NCI-H1105 (cell line): ENCODE measurements at places on chromosomes 6 and 20.

- DNase-seq: no peak
Measured at GRCh38 chr20:48281501-48281900, 496.2 kb upstream of the SULF2 start.

DNA sequence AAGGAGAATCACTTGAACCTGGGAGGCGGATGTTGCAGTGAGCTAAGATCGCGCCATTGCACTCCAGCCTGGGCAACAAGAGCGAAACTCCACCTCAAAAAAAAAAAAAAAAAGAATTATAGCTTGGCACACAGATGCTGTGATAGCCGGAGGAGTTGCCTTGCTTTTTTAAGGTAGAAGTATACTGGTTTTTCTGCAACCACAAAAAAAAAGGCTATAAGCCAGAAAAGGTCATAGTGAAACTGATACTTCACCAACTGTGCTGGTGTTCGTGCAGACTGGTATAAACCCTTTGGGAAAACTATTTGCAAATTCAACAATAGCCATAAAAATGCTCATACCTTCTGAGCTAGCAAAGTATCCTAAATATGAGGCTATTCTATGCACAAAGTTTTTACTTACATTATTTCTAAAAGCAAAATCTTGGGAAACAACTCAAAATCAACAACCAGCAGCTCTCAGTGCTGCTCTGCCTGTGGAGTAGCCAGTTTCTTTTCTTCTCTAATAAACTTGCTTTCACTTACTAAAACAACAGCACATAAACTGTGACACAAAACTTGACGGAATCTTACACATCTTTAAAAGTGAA, 44.0 kb downstream of the B4GALT5 start:
- DNase-seq: no peak

- no peak for DNase-seq
Measured at GRCh38 chr6:3046295-3046694, 22.0 kb upstream of the RIPK1 start.

GRCh38 chr20:22180244-22180643, 404.1 kb downstream of the FOXA2 start:
- no peak for DNase-seq

- DNase-seq: no peak
Measured at GRCh38 chr6:157830354-157831017, 7.4 kb downstream of the SNX9 start.

GRCh38 chr20:42255821-42256220, 637.6 kb upstream of the CHD6 start:
- peak; percentile 8 for DNase-seq

DNA sequence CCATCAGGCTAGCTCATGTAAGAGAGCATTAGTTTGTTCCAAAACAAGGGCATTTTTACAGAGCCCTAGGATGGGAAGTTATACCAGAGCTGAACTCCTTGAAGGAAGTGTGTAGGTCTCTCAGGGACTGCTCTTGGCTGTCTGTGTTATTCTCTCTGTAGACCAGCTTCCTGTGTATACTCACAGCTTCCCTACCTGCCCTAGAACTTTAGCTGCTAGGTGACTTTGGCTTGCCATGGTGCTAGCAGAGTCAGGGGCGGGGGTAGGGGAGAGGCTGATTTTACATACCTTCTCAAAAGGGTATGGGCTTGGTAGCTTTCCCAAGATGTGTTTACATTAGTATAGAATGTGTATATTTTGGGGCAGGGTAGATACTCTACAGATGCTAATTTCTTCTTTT, 17.4 kb downstream of the MAPRE1 start:
- no peak for DNase-seq

- no peak for DNase-seq
Measured at GRCh38 chr6:21064756-21065340, 528.7 kb upstream of the SOX4 start.

DNA sequence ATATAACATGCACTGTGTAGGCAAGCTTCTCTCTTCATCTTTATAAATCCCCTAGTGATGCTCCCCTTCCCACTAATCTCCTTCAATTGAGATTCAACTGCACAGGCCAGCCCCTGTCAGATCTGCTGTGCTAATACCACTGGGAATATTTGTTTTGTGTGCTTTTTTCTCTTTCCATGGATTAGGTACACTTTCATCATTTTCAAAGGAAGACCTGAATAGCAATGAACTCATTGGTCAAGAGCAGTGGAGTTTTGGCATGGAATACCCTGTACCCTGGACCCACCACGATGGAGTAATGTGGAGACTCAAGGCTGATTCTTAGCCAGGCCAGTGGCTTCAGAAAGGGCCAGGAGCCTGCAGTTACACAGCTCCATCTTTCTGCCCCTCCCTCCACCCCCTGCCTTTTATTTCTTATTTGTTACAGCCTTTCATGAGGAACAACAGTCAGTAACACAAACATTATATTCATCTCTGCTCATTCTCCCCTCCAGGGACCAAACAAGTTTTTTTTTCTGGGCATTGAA, 75.4 kb upstream of the KCNG1 start:
- no peak for DNase-seq

GRCh38 chr20:60224914-60225313, 266.7 kb downstream of the CDH26 start:
- peak; percentile 40 for DNase-seq

DNA sequence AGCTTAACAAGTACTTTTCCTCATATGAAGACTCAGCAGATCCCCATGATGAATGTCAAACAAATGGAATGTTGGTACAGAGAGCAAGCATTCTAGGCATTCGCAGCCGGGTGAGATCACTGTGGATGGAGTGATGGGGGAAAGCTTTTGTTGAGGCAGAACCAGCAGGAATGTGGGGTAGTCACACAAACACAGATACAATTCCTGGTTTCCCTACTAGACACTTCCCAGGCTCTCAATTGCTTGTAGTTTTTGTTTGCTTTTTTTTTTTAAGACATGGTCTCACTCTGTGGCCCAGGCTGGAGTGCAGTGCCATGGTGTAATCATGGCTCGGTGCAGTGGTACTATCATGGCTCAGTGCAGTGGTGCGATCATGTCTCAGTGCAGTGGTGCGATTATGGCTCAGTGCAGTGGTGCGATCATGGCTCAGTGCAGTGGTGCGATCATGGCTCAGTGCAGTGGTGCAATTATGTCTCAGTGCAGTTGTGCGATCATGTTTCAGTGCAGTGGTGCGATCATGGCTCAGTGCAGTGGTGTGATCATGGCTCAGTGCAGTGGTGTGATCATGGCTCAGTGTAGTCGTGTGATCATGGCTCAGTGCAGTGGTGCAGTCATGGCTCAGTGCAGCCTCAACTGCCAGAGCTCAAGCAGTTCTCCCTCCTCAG, 15.4 kb upstream of the IER3 start:
- no peak for DNase-seq

DNA sequence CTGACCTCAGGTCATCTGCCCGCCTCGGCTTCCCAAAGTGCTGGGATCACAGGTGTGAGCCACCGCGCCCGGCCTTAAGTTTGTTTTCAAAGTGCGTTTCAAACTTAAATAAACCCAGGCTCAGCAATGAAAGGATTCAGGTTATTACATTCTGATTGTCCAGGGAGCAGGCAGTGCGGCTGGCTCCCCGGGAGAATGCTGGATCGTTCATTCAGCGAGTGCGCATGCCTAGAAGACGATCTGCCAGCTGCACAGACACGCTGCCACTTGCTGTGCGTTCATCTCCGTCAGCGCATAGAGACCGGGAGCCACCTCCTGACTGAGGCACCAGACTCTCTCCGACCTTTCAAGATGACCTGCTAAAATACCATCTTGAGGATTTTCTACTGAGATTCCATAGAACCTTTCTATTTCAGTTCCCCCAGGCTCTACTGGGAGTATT, 163.9 kb upstream of the ZNF217 start:
- DNase-seq: no peak

GRCh38 chr6:20365456-20365855, 36.2 kb upstream of the E2F3 start:
- DNase-seq: no peak

- DNase-seq: no peak
Measured at GRCh38 chr20:19648024-19648423, 110.0 kb upstream of the RIN2 start.

DNA sequence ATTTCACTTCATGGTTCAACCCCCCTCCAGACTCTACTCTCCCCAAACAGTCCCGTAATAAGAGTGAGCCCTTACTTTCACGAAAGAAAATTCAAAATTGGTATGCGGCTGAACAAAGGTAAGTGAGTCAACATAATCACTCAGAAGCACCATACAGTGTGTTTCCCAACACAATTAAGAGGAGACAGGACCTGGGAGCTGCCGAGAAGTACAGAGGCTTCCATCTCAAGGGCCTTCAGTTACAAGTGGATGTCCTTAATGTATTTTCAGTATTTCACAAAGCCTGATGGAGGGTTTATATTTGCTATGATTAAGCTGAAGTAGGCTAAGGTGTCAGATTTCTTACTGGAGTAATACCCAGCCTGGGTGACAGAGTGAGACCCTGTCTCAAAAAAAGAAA, 51.1 kb downstream of the MYO6 start:
- no peak for DNase-seq

- no peak for DNase-seq
Measured at GRCh38 chr6:159194421-159194820, 25.2 kb downstream of the FNDC1 start.

- no peak for DNase-seq
Measured at GRCh38 chr6:127918506-127919427, 17.9 kb upstream of the THEMIS start.

- no peak for DNase-seq
Measured at GRCh38 chr6:122753688-122754056, 25.8 kb upstream of the FABP7 start.

DNA sequence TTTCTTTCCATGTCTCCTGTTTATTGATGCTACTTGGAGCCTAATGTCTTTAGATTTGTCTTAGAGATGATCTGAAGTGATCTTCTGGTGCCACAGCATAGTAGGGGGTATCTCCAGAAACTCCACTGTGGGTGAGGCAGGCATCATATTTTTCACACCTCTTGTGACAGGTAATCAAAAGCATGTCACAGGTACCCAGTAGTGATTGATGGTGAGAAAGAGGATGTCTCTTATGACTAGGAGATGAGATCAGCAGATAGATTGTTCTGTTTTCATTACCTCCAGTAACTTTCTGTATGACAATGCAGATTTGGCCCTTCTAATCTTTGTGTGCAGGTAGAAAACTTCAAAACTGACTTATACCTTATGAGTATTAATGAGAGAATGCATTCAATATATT, 13.5 kb downstream of the NCOA7 start:
- no peak for DNase-seq

GRCh38 chr6:166595061-166595780, 8.7 kb upstream of the RAMACL start:
- DNase-seq: no peak

- no peak for DNase-seq
Measured at GRCh38 chr6:158708239-158708638, 58.4 kb downstream of the SYTL3 start.

- no peak for DNase-seq
Measured at GRCh38 chr20:23874747-23875146, 4.8 kb downstream of the CST5 start.

DNA sequence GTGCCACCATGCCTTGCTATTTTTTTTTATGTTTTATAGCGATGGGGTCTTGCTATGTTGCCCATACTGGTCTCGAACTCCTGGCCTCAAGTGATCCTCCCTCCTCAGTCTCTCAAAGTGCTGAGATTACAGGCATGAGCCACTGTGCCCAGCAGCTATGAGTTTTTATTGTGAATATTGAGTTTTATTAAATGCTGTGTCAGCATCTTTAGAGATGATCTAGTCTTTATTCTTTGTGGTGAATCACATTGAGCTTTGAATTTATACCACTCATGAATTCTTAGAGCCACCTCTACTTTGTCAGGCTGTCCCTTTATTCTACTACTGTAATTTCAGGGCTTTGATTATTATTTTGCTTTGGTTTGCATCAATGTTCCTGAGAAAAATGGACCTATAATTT, 428.3 kb downstream of the BTBD3 start:
- DNase-seq: no peak

- no peak for DNase-seq
Measured at GRCh38 chr6:78746457-78746856, 120.9 kb upstream of the IRAK1BP1 start.

DNA sequence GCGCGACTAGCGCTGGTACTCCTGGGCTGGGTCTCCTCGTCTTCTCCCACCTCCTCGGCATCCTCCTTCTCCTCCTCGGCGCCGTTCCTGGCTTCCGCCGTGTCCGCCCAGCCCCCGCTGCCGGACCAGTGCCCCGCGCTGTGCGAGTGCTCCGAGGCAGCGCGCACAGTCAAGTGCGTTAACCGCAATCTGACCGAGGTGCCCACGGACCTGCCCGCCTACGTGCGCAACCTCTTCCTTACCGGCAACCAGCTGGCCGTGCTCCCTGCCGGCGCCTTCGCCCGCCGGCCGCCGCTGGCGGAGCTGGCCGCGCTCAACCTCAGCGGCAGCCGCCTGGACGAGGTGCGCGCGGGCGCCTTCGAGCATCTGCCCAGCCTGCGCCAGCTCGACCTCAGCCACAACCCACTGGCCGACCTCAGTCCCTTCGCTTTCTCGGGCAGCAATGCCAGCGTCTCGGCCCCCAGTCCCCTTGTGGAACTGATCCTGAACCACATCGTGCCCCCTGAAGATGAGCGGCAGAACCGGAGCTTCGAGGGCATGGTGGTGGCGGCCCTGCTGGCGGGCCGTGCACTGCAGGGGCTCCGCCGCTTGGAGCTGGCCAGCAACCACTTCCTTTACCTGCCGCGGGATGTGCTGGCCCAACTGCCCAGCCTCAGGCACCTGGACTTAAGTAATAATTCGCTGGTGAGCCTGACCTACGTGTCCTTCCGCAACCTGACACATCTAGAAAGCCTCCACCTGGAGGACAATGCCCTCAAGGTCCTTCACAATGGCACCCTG, 1.6 kb downstream of the TPBG start:
- peak; percentile 47 for DNase-seq

DNA sequence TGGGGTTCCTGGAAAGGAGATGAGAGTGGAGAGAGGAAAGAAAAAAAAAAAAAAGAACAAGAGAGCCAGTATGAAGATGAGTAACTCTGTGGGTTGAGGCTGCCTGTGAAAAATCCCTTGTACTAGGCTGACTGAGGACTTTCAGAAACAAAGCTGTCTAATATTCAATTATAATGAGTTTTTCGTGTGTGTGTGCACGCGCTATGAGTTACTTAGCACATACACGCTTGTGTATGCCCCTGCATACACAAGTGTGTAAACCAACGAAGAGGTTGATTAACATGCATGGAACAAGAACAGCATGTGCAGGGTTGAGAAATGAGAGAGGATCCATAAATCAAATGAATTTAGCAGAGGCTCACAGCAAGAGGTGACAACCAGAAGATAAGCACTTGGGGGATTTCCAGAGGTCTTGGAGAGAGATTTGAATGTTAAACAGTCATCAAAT, 4.8 kb upstream of the RBPJL start:
- no peak for DNase-seq
